ENCODE measurements at places on chromosomes 2 and 18. TPM values are rescaled to one million over a fixed set of nuclear protein-coding genes. Genes with fewer than 3 reads are reported as not detected.

ATP8B1 gene
- polyA plus RNA-seq, result 35.0 TPM

DNA sequence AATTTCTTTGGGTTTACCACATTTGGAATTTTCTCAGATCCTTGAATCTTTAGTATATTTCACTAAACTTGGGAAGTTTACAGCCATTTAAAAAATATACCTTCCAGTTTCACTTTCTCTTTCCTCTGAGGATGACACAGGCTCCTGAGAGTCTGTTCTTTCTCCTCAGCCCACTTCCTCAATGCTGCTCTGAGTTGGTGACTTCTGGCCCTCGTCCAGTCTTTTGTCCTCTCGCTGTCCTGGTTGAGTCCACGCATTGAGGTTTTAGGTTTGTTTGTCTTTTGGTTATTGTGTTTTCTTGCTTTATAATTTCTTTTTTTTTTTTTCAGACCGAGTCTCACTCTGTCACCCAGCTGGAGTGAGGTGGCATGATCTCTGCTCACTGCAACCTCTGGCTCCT is 40.7 kb upstream of the GALR1 start:
- DNase-seq, result no peak

- no peak for DNase-seq
Observed at GRCh38 chr2:120551522-120551921, 184.1 kb upstream of the GLI2 start.

GRCh38 chr2:200619279-200619678 is 33.5 kb downstream of the AOX1 start:
- no peak for DNase-seq

C2orf78 gene
- not detected for polyA plus RNA-seq

Data from left kidney (tissue), 8 donors.